ENCODE measurements at places on chromosomes 6 and 20. TPM values are rescaled to one million over a fixed set of nuclear protein-coding genes. Genes with fewer than 3 reads are reported as not detected.

The TFAP2A gene
- not detected for polyA plus RNA-seq

The IRF4 gene
- polyA plus RNA-seq, result 0.97 TPM

The FAM83C gene
- not detected for polyA plus RNA-seq

The PCMTD2 gene
- 63.1 TPM for polyA plus RNA-seq

DNA sequence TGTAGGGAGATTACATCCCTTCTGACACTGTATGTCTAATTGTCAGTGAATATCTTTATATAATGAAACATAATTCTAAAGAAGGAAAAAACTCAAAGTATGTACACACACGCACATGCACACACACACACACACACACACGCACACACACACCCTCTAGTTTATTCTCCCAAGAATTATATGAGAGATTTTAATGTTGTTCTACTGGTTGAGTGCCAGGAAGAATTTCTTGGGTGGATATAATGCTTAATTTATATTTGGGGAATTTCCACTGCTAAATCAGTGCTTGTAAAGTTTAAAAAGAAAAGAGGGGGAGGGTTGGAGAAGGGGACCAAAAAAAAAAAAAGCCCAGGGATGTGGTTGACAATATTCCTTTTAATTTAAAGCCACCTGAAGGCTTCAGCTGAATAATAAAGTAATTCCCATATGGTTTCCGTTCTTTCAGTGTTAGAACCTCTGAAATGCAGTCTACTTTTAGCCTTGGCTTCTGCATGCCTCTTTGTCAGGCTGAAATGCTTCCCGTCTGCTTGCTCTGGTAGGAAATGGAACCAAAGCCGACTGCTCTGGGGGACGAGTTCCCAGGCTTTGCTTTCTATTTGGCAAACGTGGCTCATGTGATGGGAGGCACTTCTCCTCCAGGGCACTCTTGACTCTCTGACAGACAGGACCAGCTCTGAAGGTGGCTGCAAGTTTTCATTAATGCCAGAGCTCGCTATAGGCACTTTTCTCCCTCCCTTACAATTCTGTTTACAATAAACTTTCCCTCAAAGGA is 225.4 kb downstream of the PRL start:
- H3K27ac ChIP-seq, result no peak overlapping the region
- H3K4me3 ChIP-seq, result no peak overlapping the region
- no peaks in the 10 kb centered on the region for H3K4me1 ChIP-seq
- H3K27me3 ChIP-seq, result no peaks in the 10 kb centered on the region
- no peaks in the 10 kb centered on the region for H3K36me3 ChIP-seq
- DNase-seq, result no peak

GRCh38 chr6:33424855-33425667 is 5.2 kb downstream of the SYNGAP1 start:
- no peak for DNase-seq
- no peaks in the 10 kb centered on the region for H3K27me3 ChIP-seq
- H3K27ac ChIP-seq, result peak overlapping the region; percentile 99
- H3K36me3 ChIP-seq, result no peaks in the 10 kb centered on the region
- H3K4me3 ChIP-seq, result peak overlapping the region; percentile 91
- H3K4me1 ChIP-seq, result peaks cover 57% of the 10 kb centered on the region

DNA sequence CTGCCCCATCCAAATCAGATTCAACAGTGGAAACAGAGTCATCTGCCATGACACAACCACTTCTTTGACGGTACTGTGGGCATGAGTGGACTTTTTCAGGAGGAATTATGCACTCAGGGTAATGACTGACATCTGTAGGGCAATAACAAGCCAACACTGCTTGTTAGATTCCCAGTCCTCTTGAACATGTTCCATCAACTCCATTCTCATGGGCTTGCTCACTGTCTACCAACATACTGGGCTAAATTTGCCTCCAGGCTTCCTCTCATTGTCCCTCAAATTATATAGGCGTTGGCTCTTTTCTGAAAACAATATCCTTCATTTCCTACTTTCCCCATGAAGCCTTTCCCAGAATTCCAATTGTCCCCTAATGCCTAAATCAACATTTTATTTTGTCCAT is 43.1 kb downstream of the ANKEF1 start:
- peaks cover 24% of the 10 kb centered on the region for H3K27me3 ChIP-seq
- no peaks in the 10 kb centered on the region for H3K36me3 ChIP-seq
- H3K27ac ChIP-seq, result no peak overlapping the region
- no peak for DNase-seq

GRCh38 chr6:25486550-25486949 is 165.5 kb upstream of the SCGN start:
- no peak overlapping the region for H3K4me3 ChIP-seq
- H3K27ac ChIP-seq, result no peak overlapping the region
- H3K4me1 ChIP-seq, result peaks cover 8% of the 10 kb centered on the region
- H3K27me3 ChIP-seq, result no peaks in the 10 kb centered on the region

- no peak overlapping the region for H3K4me3 ChIP-seq
- H3K4me1 ChIP-seq, result peaks cover 42% of the 10 kb centered on the region
- no peak for DNase-seq
- H3K27ac ChIP-seq, result no peak overlapping the region
- H3K36me3 ChIP-seq, result peaks cover 12% of the 10 kb centered on the region
- no peaks in the 10 kb centered on the region for H3K27me3 ChIP-seq
These were observed 9.5 kb downstream of the CBFA2T2 start for GRCh38 chr20:33499355-33499754.

DNA sequence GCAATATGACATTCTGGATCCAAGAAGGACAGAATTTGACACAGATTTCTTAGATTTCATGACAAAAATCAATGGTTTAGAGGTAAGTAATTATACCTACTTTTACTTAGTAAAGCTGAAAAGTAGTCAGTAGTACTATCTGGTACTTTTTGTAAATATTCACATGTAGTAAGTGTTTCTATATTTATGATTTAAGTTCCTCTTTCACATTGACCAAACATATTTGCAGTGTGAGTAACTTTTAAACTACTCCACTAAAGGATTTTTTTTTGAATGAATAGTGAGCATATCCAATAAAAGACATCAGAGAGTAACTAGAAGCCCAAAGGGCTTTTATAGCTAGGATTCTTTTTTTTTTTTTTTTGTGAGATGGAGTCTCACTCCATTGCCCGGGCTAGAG is 60.8 kb downstream of the DNAH8 start:
- H3K4me3 ChIP-seq, result no peak overlapping the region
- H3K27ac ChIP-seq, result no peak overlapping the region
- no peak for DNase-seq
- peaks cover 24% of the 10 kb centered on the region for H3K27me3 ChIP-seq

GRCh38 chr20:36498386-36499179 is 42.7 kb upstream of the MYL9 start:
- no peak overlapping the region for H3K27ac ChIP-seq
- no peaks in the 10 kb centered on the region for H3K27me3 ChIP-seq
- H3K4me1 ChIP-seq, result peaks cover 5% of the 10 kb centered on the region

DNA sequence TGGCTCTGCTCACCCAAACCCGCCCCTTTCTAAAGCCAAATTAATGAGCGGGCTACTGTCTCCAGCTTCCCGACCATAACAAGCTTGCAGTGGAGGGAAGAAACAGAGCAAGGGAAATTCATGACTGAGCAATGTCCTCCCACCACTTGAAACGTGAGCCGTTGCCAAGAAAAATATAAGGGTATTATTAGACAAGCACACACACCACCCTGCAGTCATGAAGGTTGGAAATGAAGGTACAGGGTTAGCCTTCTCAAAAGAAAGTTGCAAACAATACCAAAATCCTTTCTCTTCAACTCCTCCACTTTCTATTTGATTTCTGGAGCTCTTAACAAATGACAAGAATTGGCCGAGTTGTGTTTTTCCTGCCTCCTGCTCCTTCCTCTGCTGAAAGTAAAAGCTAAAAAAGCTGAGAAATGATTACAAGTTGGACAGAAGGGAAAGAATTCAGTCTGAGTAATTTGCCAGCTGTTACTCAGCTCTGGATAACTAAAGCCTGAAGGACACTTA is 151.1 kb upstream of the B3GAT2 start:
- DNase-seq, result no peak
- no peak overlapping the region for H3K27ac ChIP-seq
- H3K36me3 ChIP-seq, result no peaks in the 10 kb centered on the region
- H3K4me3 ChIP-seq, result no peak overlapping the region
- H3K27me3 ChIP-seq, result peaks cover 25% of the 10 kb centered on the region

Data from naive thymus-derived CD8-positive, alpha-beta T cell (primary cell).